Gastroesophageal sphincter (tissue), 4 donors: ENCODE measurements at places on chromosomes 3 and 15.

DNA sequence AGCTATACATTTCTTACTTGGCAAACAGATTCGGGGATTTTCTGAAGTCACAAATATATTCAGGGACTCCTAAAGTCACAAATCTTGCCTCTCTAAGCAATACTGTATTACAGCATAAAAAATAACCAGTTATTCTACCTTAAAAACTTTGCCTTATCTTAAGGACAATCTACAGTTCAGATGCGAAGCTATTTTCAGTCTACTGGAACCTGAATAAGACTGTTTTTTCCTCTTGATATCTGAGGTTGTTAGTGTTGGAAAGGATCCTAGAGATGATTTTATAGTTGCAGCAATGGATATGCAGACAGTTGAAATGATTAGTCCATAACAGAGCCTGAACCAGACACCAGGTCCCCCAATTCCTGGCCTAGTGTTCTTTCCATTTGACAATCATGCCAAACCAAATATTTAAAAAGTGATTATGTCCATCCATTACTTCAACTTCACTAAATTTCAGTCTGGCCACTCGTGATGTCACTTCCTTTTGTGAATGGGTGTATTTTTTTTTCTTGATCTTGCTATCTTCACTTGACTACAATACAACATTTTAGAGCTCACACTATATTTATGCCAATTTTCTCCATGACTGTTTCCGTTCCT, 1.8 kb downstream of the HDGFL3 start:
- no peak for ATAC-seq

GRCh38 chr3:11385891-11386290, 113.7 kb downstream of the ATG7 start:
- ATAC-seq = no peak

DNA sequence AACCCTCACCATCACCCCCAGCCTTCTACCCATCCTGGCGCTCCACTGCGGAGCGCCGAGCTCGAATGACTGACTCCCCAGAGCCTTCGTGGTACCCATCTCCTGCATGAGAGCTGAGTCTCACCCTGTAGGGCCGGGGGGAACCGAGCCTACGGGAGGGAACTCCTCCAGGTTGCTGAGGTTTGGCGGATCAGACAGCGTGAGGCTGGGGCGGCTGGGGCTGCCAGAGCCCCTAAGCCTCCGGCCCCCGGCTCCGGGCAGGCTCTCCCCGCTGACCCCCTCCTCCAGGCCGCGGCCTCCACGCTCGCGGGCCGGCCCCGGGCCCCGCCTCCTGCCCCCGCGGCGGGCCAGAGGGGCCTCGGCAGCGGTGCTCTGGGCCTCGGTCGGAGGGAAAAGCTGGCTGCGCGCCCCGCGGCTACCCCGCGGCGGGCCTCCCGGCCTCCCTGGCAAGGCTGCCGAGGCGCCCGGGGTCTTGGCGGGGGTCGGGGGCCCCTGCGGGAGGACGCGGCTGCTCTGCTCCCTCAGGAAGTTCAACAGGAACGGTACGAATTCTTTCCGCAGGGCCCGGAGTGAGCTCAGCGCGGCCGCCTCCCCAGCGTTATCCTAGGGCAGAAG, 643 bp downstream of the CDAN1 start:
- ATAC-seq = peak; percentile 25

DNA sequence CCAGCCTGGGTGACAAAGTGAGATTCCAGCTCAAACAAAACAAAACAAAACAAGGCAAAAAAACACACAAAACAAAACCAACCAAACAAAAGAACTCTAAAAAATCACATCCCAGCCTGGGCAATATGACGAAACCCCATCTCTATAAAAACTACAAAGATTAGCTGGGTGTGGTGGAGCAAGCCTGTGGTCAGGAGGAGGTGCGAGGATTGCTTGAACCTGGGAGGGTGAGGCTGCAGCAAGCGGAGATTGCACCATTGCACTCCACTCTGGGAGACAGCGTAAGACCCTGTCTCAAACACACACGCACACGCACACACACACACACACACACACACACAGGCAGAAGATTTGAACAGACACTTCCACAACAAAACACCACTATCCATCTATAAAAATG, 99.6 kb downstream of the SHQ1 start:
- no peak for ATAC-seq

- ATAC-seq = no peak
These were observed 854.2 kb downstream of the SI start for GRCh38 chr3:164224126-164224525.

GRCh38 chr3:52503788-52504424, 8.8 kb downstream of the STAB1 start:
- ATAC-seq = no peak

GRCh38 chr3:119309591-119309990, 15.4 kb downstream of the ARHGAP31 start:
- no peak for ATAC-seq

- ATAC-seq = no peak
These were observed 277.9 kb downstream of the RPLP1 start for GRCh38 chr15:69730281-69731080.

DNA sequence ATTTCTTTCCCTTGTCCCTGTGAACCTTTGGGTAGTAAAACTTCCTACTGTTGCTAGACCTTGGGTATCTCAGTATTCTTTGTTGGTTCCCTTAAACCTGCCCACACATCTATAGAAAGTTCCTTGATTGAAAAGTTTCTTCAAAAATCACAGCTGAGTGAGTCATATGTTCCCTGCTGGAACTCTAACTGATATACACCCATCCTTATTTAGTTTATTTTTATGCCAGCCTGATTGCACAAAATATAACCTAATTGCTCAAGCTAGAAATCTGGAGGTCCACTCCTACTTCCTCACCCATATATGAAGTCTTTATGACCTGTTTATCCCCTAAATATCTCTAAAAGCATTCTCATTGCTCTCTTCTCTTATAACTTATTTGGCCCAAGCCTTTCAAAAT, 13.7 kb upstream of the GJD2 start:
- no peak for ATAC-seq

DNA sequence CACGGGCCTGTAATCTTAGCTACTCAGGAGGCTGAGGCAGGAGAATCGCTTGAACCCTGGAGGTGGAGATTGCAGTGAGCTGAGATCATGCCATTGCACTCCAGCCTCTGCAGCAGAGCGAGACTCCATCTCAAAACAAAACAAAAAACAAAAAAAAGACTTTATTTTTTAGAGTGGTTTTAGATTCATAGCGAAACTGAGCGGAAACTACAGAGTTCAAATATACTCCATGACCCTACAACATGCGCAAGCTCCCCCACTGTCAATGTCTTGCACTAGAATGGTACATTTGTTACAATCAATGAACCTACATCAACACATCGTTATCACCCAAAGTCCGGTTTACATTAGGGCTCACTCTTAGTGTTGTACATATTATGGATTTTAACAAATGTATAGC, 2.2 kb upstream of the CRTAP start:
- ATAC-seq = no peak

DNA sequence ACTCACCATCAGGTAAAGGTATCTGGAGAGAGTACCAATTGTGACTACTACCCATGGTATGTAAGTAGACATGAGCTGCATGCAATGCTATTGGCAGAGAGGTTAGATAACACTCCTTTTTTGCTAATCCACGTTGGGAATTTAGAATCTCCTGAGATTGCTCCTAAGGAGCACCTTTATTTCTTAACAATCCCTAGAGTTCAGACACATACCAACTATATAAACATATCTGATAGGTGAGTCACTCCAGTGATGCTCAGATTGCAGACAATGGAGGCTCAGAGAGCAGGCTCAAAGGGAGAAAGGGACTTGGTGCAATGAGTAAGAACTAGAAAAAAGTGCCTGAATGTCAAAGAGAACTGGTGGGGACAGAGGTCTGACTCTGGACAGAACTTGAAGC, 47.0 kb upstream of the LRRFIP2 start:
- ATAC-seq = no peak

- ATAC-seq = no peak
These were observed 1044.7 kb downstream of the IGSF11 start for GRCh38 chr3:117989982-117990381.

DNA sequence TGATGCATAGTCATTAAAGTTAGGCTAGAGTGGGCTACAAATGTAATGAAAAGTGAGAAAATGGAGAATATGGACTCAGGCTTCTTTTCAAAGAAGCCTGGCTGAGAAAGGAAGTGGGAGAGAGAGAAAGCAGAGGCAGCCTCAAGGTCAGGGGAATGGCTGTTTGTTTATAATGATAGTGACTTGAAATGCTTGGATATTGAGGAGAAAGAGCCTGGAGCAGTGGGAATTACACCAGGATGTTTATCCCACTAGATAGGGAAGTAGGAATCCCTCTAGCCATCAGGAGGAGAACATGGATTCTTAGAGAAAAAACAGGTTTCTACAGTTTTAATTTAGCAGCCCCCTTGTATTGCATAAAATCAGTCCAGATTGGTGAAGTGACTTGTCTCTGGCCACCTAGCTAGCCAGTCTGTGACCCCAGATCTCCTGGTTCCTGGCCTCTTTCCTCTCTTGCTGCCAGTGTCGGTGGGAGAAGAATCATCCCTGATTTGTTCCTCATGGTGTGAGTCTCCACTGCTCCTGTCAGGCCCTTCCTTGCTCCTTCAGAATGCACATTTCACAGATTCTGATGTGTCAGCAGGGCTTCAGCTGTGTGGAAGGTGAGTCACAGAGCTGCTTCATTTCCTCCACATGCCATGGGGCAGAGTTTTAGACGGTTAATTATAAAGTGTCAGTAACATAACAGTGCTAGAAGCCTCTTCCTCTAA, 32.9 kb downstream of the SEMA6D start:
- ATAC-seq = no peak
